ENCODE measurements at places on chromosomes 1 and 21.

- no peak for DNase-seq
Measured at GRCh38 chr1:153141377-153141776, 9.3 kb downstream of the SPRR2G start.

DNA sequence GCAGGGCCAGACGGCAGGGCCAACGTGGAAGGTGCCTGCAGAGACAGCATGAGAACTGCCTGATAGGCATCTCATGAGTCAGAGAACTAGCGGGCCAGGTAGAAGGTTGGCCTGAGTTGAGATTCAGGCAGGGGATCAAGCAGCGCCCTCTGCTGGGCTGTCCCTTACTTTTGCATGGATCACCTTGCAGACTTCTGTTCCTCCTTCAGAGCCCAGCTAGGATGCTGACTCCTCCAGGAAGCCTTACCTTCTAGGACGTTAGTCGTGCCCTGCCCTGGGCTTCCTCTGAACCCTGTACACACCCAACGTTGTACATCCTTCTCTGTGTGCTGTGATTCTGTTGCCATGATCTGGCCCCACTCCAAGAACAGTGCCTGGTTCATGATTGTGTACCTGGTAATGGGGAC is 231.3 kb upstream of the VAMP3 start:
- no peak for DNase-seq

DNA sequence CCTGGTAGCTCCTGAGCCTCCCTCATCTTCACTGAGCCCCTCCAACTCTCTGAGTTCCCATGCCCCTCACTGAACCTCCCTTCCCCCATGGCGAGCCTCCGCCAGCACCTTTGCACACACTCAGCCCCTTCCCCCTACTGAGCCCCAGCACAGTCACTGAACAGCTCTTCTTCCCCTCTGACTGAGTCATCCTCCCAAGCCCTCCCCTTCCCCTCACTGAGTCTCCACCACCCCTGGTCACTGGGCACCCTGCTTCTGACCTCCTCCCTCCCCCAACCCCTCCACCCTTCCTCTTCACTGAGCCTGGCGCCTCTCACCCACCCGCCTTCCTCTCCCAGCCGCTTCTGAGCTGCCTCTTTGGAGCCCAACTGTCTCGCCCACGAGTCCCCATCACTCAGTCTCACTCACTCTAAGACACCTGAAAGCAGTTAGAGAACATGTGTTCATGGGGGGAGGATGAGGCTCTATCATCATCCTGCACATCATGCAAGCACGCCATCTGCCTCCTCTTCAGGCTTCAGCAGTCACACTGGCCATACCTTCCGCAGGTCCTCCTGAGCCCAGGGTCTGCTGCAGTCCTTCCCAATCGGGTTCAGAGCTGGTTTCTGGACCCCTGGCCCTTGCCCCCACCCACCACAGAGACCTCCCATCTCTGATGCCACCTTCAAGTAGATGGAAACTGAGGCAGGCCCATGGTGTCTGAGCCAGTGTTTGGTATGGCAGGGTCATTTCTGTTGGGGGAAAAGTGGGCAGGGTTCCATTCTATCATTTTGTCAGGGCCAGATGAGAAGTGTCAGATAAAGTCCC is 2.0 kb upstream of the TRNP1 start:
- DNase-seq: no peak

DNA sequence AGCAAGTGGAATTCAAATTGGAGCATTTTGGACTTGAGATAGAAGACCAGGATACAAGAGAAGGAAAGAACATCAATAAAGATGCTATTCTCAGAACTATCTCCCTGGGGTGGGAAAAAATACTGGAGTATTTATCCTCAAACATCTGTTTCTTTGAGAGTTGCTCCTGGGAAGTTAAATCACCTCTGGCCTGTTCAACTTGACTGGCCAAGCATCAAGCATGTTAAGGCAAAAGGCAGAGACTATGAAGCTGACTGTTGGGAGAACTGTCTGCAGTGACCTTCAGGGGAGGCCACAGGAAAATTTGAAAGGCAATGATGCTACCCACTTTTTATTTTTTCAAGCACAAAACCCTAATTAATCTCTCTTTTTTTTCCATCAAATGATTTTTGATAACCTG is 239.0 kb downstream of the NTNG1 start:
- no peak for DNase-seq

DNA sequence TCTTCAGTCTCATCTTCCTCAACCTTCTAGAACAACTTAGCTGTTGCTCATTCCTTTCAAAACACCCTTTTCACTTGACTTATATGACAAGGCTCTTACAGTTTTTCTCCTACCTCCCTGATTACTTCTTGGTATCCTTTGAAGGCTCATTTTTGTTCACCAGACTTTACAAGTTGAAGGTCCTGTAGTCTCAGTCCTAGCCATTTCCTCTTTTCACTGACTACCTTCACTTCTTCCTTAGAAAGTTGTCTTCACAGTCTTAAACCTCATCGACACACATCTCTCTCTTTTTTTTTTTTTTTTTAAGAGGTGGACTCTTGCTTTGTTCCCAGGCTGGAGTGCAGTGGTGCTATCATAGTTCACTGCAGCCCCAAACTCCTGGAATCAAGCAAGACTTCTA is 6.6 kb upstream of the TP53BP2 start:
- no peak for DNase-seq

GRCh38 chr1:37068897-37069296 is 34.6 kb upstream of the GRIK3 start:
- DNase-seq: no peak

- DNase-seq: no peak
Measured at GRCh38 chr1:232675260-232675659, 45.3 kb upstream of the SIPA1L2 start.

DNA sequence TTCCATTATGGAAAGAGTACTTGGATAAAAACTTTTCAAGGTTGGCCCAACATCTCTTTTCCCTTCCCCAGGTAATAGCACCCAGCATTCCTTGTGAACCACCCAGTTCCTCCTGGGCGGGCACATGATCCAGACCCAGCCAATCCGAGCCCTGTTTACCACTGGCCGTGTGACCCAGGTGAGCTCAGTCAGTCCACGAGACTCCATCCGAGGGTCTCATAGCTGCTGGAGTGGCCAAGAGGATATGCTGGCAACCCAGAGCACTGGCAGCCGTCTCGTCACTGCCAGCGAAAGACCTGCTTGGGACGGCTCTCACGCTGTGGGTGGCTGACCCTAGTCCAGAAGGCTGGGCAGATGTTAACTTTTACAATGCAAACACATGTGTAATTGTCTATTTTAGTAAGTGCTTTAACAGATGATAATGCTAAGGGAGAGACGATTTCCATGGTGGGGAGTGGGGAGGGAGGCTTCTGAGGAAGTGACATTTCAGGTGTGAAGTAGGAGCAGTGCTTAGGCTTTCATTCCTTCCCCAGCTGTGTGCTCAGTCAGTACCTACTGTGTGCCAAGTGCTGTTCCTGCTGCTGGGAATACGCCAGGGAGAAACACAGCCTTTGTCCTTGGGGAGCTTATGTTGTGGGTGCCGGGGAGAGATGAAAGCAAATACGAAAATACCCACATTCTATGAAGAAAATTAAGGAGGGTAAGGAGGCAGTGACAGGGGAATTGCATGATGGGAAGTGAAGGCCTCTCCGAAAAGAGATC is 24.5 kb downstream of the PARK7 start:
- no peak for DNase-seq

Measured in HuH-7.5 (cell line).